Stimulated activated CD8-positive, alpha-beta memory T cell treated with anti-CD3 and anti-CD28 coated beads, Interleukin-7, amount 100 ng/mL, for 4 hours (primary cell): ENCODE measurements at places on chromosomes 3 and 15.

DNA sequence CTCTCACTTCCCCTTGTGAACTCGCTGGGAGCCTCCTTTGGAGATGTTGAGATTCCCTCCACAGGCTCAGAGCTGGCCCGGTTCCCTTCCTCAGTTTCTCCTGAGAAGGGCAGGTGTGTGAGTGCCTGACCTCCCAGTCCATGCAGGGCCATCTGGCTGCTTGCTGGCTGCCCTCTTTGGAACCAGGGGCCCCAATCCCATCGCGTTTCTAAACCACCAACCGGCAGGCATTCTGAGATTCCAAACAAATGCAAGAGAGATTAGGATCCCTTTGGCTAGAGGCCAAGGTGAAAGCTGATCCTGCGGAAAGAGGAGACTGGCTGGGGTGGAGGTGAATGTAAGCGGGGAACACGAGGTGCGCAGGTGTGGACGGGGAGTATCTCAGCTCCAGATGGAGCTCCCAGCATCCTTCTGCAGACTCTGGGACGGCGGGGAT is 2.9 kb upstream of the PRRT3 start:
- DNase-seq = no peak

DNA sequence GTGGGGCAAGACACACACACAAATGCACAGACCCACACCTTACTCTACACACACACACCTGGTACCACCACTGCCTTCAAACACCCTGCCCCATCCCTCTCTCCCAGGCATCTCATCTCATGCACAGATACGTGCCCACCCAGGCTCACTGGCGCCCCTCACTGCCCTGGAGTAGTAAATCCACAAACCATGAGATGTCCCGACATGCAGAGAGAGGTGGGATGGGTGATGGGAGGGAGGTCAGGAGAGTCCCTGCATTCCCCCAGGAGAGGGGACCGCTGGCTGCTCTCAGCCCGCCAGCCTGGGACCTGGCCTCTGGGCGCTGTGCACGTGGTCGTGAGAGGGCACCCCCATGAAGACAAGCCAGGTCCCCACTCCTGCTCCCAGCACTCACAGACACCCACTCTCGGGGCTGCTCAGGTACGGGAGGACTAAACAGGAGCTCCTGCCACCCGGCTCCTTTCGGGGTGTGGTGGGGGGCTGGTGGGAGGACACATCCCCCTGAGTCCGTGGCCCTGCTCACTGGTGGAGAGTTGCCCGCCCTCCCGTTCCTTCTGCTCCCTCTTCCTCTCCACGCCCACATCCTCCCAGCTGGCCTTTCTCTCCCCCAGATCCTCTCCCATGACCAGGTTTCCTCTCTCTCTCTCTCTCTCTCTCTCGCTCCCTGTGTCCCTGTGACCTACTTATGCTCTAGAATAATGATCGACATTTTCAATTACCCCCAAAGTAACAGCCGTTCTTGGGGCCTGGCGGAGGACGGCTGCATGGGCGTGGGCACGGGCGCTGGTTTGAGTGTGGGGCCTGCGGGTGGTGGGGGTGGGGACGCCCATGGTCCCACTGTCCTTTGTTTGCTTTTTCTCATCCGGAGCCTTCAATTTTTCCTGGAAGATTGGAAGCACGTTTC is 18.9 kb upstream of the CSPG4 start:
- DNase-seq = no peak

DNA sequence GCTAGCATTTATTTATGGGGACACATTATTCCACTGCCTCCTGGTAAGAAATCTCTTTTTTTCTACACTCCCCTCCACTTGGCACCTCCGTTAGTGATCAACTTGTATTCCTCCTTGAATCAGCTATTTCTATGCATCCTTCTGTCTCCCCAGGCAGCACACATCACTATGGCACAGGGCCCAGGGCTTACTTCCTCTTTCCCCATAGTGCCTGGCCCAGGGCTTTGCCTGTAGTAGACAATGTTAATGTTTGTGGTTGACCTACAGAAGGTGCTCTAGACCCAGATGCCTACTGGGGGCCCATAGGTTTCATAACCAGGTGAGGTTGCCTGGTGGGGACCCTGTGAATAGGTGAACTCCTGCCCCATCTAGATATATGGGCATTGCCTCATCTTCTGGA is 44.9 kb downstream of the EPHB1 start:
- DNase-seq = no peak

DNA sequence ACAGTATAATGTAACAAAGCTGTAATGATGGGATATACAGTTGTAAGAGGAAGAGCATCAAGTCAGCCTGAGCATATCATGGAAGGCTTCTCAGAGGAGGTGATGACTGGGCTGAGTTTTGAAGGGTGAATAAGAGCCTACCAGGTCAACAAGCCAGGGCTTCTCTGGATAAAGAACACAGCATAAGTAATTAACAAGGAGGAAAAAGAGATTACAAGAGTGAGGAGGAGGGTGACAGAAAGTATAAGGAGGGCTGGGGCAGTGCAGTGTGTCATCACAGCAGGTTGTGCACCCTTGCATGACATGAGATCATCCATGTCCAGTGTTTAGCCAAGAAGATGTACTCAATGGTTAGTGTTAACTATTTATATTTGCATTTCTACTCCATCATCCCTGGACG is 16.9 kb upstream of the SPATA12 start:
- no peak for DNase-seq

DNA sequence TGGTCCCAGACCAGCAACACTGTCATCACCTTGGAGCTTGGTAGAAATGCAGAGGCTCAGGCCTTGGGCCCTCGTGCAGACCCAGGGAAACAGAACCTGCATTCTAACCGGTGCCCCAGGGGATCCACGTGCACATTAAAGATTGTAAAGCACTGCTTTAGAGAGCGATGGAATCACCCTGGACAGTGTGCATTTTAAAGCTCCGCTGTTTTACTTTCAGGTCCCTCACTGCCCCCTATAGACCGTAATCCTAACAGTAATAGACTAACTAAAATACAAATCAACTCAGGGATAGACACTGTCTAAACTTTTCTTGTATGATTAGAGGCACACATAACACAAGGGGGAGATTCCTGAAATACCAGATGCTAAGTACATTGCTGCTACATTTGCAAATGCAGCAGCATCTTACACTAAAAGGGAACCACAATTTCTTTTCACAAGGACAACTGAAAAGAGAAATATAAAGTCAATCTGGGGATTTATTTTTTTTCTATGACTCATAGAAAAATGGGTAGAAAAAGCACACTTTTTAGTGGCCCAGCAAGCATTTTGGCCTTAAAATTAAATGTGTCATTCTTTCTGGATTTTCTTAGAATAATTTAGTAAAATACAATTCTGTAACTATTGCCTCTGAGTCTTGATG is 10.5 kb upstream of the SH3GL3 start:
- no peak for DNase-seq
